ENCODE measurements at places on chromosomes 11 and 22.

GRCh38 chr11:6547177-6547576, 50.1 kb downstream of the DNHD1 start:
- DNase-seq = no peak

DNA sequence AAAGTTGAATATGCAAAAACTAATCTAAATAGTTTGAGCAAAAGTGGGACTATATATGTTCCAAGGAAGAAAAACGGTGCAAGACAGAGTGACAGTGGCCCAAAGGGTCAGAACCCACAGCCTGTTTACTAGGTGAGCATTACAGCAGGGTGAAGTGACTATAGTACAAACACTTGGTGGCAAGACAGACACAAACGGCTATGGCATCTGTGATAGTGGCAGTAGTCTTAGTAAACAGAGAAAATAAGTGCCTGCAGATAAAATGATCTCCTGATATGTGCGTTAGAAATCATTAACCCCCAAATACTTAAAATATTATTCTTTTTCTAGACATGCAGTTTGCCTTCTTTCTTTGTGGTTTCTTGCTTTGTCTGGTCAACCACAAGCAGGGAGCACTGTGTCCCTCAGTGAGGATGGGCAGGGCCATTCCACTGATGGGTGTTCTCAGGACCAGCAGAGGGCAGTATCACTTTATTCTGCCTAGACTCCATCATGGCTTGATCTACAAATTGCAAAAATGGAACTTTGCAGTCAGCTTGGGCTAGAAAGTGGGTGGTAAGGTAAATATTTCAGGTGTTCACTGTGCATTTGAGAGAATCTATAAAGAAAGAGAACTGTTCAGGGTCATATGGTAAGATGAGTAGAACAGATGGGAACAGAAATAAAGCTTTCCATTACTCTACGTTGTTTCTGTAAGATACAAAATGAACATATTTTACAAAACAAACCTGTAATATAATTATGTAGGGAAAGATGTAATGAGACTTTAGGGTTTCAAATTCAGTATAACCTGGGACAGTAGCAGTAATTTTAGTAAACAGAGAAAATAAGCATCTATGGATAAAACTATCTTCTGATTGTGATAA, 198.2 kb downstream of the SWAP70 start:
- peak; percentile 36 for DNase-seq

DNA sequence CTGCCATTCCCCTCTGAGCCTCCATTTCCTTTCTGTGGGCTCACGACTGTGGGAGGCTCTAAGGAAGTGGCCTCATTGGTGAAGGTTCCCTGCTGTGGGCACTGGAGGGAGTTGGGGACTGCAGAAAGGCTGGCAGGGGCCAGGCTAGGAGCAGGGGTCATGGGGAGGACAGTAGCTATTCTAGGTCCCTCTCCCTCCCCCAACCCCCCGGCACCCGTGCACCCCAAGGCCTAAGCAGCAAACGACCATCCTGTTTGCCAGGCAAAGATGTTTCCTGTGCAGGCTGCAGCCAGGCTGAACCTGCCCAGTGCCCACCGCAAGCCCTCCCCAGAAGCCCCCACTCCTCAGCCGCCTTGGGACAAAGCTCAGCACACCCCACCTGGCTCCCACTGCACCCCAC, 189.4 kb downstream of the MN1 start:
- no peak for DNase-seq

DNA sequence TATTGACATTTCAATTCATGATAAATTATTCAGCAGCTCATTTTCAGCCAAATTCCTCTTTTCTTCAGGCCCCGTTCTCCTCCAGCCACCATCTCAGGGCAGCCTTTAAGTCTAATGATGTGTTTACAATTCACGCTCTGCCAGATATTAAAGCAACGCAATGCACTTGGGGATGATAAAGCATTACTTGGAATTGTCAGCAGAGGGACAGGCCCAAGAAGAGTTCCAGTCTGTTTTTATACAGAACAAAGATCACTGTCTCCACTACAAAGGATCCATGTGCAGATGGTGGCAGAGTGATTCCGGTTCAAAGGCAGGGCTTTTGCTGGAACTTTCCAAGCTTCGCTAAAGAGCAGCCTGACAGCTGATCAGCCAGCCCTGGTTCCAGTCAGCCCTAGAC, 13.6 kb upstream of the GALNT18 start:
- no peak for DNase-seq

DNA sequence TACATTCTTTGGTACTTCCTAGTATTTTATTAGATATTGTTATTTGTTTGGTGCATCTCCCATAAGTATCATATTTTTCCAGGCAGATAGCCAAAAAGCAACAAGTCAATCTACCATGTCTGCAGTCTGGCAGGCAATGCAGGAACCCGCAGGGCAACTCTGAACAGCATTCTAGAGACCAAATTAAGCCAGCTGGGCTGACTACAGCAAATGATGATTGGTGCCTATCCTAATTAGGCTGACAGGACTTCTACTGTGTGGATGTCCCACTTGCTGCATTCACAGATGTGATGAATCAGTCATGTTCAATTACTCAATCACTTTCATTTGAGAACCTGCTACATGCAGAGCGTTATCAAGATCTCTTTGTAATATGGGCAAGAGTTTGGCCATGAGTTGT, 40.3 kb upstream of the AMOTL1 start:
- no peak for DNase-seq

- DNase-seq = no peak
Measured at GRCh38 chr11:86287468-86287796, 14.6 kb upstream of the HIKESHI start.

- no peak for DNase-seq
Measured at GRCh38 chr11:115918576-115918975, 414.4 kb upstream of the CADM1 start.

GRCh38 chr11:2508793-2509192, 64.0 kb downstream of the KCNQ1 start:
- no peak for DNase-seq

GRCh38 chr22:39250131-39250530, 5.3 kb upstream of the PDGFB start:
- no peak for DNase-seq

DNA sequence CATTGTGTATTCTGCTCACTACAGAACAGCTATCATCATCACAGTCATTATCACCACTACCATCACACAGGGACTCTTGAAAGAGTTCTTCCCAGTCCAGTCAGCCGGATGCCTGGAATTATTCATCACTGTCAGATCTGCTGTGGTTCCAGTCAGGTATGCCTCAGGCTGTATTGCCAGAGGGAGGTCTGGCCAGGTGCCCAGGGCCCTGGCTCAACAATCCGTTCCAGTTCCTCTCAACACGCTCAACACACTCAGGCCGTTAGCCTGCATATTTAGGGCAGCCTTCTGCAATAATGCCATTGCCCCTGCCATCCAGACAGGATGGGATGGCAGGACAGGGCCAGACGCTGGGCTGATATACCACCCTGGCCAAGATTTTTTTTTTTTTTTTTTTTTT, 28.6 kb upstream of the RASL10A start:
- DNase-seq = no peak

DNA sequence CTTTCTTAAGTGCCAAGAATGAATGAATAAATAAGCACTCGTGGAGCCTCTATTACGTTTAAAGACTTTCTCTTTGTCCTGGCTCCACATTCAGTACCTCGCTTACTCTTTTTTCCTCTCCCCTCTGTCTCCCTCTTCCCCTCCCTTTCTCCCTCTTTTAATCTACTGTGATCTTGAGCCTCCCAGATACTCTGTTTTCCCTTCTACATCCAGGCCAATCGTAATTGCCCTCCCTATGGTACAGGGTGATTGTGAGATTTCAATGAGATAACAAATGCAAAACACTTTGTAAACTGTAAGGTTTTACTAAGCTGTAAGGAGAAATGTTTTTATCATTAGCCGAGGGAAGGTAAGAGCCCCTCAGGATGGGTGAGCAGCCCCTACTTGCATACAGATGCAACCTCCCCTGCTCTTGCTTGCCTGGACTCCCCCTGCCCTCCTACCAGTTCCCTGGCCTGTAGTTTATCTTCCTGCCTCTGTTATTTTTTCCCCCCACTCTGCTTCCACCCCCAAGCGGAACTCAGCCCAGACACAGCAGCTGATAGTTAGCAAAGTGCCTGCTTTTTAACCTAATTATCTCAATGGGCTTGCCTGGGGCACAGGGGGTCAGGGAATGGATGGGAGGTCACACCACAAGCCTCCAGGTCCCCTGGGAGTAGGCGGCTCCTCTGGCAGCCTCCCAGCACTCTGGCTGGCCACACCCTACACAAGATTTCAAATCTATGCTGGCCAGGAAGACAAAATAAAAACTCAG, 76.9 kb upstream of the CADM1 start:
- no peak for DNase-seq

- no peak for DNase-seq
Measured at GRCh38 chr11:128339792-128340191, 247.6 kb downstream of the ETS1 start.

- DNase-seq = no peak
Measured at GRCh38 chr11:130765406-130765805, 150.9 kb downstream of the SNX19 start.

Data from activated CD4-positive, alpha-beta T cell treated with anti-CD3 and anti-CD28 coated beads, Interleukin-2, amount 50 U/mL, for 24 hours (primary cell).